ENCODE measurements at places on chromosomes 4 and X.

- DNase-seq: no peak
Observed at GRCh38 chr4:18105030-18106011, 83.8 kb upstream of the LCORL start.

DNA sequence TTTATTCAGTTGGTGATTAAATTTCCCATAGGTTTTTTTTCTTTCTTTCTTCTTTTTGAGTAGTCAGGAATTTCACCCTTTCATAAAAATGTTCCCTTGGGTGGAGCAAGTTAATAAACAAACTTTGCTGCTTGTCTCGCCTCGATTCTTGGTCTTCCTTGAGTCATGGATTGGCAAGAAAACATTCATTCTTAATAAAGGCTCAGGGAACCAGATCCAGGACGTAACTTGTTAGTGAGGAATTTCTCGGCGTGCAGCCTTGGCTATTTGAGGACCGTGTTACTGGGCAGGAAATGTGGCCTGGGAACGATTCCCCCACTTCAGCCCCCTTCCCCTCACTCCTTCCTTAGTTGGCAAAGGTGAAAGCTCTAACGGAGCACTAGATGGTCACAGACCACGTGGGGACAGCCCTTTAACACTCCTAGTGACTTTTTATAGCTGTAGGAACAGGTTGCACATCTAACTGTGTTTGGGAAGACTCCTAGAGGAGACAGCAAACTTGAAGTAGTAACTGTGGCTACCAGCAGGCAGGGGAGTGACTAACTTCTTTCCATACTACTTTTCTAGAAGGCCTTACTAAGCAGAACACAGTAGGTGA, 106.8 kb downstream of the UCHL1 start:
- DNase-seq: no peak

GRCh38 chrX:110175146-110175545, 142.7 kb downstream of the AMMECR1 start:
- no peak for DNase-seq

GRCh38 chr4:3730422-3731190, 35.6 kb upstream of the ADRA2C start:
- DNase-seq: no peak

- DNase-seq: no peak
Observed at GRCh38 chrX:119870626-119871131, 854 bp downstream of the RNF113A start.

- DNase-seq: peak; percentile 10
Observed at GRCh38 chr4:108536577-108536976, 83.8 kb upstream of the RPL34 start.

GRCh38 chr4:87853108-87853507, 20.3 kb downstream of the MEPE start:
- peak; percentile 58 for DNase-seq

GRCh38 chrX:23185951-23186350, 148.7 kb upstream of the PTCHD1 start:
- no peak for DNase-seq
